Fibroblast of the aortic adventitia (primary cell): ENCODE measurements at places on chromosomes 11 and 22.

- DNase-seq, result no peak
Measured at GRCh38 chr22:48864748-48865147, 962.9 kb downstream of the BRD1 start.

DNA sequence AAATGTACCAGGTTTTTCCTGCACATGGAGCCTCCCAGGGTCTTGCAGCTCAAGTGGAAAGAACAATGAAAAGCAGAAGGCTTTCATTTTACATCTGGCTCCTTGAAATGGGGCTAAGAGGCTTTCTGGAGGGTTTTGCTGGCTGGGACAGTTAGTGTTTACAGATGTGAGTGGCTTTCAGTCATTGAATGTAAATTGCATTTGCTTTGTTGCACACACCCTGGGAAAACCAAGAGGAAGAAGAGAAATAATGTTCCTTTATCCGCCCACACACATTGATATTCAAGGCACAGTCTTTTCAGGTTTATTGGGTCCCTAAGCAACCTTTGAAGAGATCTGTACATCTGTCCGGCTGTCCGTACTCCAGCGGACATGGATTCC lies 144.5 kb downstream of the SPON1 start:
- no peak for DNase-seq

DNA sequence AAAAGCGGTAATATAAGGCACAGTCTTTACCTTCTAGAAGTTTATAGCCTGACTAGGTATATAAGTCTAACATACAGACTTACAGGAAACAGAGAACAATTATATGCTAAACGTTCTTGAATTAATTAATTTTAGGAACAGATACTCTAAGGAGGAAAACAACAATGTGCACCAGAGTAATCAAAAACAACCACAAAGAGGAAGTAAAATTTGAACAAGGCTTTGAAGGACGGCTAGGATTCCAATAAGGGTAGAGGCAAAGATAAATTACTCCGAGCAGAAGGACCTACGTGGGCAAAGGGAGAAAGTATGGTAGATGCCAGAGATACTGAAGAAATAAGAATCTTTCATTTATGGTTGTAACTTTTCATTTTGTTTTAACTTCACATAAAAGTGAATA lies 54.4 kb downstream of the ENTHD1 start:
- DNase-seq, result no peak

GRCh38 chr22:17366329-17366728 lies 2.9 kb upstream of the CECR2 start:
- DNase-seq, result no peak

- no peak for DNase-seq
Measured at GRCh38 chr11:70226967-70227366, 23.9 kb downstream of the FADD start.

- no peak for DNase-seq
Measured at GRCh38 chr11:85809191-85809590, 1.8 kb downstream of the SYTL2 start.

DNA sequence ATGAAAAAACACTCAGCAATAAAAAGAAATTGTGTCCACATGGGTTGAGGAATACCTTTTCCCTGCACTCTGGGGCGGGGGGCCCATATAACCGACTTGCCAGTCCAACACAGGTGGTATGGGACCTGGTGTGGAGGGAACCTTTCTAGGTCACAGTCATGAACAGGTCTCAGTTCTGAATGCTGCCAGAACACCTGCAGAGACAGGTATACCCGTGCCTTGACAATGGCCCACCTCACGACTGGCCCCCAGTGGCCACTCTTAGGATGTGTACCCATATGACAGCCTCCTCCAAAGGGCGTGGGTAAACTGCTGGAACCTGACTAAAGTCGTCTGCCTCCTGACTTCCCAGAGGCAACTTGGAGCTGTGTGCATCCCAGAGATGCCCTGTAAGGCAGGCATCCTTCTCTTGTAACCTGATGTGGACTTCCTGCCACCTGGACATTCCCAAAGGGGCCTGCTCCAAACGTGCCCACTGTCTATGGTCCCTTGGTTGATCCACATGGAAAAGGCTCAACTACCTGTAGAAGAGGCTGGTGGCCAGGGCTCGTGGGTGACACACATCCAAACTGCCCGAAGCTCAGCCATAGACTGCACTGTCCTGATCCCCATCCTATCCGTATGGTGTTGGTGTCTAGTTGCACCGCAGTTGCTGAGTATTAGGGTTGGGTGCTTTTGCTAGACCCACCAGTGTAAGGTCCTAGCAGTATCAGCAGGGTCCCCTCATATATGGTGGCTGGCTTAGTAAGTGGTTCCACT lies 859.3 kb downstream of the BRD1 start:
- DNase-seq, result no peak

DNA sequence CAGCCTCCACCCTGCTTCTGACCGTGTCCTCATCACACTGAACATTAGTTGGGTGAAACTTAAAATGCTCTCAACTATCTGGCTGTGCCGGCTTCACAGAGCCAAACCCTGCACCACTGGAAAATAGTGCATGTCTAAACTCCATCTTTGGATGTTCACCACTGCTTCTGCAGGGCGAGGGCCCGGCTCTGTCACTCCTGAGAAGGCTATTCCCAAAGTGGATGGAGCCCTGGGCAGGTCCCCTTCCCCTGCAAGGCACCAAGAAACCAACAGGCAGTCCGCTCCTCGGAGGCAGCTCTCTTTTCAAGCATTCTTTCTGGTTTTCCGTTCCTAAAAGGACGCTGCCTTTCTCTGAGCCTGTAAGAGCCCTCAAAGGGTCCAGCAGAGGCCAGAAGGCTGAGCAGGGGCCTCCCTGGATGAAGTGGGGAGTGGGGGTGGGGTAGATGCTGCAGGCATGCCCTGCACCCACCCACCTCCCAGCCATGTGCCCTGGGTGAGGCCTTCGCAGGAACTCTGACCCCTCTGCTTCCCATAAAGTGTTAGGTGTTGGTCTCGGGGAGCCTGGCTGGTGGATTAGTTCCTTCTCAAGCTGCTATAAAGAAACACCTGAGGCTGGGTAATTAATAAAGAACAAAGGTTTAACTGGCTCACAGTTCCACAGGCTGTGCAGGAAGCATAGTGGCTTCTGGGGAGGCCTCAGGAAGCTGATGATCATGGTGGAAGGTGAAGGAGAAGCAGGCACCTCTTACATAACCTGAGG lies 23.3 kb downstream of the LINC01488 start:
- no peak for DNase-seq

DNA sequence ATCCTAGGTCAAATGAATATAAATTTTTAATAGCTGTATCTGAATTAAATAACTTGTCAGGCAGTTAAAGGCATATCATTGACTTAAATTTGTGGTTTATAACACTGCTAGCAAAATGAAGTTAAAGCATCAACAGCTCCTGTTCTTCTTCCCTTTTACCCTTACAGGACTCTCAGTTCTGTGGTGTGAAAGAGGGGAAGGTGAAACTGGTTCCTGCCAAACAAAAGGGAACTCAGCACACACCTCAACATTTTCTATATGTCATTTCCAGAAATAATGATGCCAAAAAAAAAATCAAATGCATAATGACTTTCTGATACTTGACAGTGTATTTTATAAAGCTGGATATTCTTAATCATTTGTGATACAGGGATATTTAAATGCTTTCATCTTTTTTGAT lies 21.2 kb downstream of the ARL14EP start:
- no peak for DNase-seq

DNA sequence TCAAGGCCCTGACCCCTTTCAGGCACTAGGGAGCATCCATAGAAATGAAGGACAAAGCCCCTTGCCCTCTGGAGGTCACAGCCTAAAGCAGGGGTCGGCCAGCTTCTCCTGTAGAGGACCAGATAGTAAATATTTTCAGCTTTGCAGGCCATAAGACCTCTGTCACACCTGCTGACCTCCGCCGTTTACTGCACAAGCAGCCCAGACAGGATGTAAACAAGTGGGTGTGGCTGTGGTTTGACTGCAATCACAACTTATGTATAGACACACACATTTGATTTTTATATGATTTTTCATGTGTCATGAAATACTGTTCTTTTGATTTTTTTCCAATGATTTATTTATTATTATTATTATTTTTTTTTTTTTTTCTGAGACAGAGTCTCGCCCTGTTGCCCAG lies 34.3 kb downstream of the KIAA1671 start:
- no peak for DNase-seq

DNA sequence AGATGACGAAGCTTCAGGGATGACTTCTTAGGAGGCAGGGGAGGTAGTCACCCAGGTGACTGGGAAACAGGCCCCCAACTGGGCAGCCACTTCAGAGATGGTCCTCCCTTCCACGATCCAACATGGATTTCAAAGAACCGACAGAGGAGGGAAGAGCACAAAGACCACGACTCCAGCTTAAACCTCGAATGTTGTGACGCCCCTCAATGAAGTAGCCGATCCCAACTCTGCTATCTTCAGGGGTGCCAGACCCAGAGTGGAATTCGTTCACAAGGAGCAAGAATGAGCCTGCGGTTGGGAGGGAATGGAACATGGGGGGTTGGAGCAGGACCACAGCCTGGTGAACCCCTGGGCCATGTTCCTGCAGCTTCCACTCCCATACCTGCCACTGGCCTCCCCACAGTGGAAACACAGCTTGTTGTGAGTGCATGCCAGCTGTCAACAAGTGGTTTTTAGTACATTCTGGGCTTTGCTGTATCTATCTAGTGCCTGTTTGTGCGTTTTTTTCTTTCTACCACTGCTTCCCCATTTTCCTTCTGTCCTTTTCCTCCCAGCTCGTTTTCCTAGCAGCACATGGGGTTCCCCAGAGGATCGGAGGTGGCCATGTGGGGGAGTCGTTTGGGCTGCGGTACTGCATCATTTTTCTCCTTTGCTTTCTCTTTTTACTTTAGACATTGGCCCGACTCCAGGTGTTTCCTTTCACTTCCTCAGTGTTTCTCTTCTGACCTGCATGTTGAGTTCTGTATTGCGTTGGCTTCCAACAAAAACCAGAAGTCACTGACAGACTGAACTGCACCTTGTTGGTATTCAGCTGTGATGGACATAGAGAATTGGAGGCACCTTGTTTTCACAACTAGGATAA lies 65.8 kb downstream of the MORC2 start:
- DNase-seq, result no peak

DNA sequence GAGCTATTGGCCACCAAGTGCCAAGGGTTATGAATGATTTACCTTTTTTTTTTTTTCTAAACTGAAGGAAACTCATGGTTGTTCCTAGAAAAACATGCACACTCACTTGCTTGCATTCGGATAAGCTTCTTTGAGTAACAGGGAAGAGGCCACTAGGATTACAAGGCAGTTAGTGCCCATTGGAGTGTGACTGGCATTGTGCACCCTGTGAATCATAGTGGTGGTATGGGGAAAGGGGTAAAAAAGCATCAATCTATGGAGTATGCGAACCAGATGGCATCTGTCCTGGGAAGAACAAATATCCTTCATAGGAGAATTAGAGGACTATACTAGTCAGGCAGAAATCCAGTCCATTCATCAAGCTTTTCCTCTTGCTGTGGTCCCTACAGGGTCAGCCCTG lies 24.2 kb downstream of the CD44 start:
- no peak for DNase-seq

GRCh38 chr11:58923300-58923788 lies 15.9 kb upstream of the GLYATL1 start:
- peak; percentile 56 for DNase-seq

GRCh38 chr11:125315079-125315740 lies 150.7 kb downstream of the PKNOX2 start:
- DNase-seq, result peak; percentile 65

- DNase-seq, result no peak
Measured at GRCh38 chr22:32130464-32130863, 28.6 kb downstream of the C22orf42 start.

DNA sequence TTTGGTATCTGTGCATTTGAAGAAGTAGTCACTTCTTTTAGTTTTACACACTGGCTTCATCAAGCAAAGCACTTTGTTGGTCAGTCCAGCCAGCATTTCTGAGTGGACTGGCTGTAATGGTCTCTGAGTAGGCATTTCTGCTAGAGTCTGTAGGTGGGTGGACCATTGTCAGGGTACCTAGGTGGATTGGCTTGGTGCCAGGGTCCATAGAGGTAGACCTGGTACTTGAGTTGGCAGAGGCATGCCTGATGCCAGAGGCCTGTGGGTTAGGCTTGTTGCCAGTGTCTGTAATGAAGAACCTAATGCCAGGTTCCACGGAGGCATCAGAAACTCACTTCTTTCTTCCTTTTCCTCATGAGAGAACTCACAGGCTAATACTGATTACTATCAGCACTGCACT lies 157.9 kb upstream of the C11orf87 start:
- DNase-seq, result no peak

DNA sequence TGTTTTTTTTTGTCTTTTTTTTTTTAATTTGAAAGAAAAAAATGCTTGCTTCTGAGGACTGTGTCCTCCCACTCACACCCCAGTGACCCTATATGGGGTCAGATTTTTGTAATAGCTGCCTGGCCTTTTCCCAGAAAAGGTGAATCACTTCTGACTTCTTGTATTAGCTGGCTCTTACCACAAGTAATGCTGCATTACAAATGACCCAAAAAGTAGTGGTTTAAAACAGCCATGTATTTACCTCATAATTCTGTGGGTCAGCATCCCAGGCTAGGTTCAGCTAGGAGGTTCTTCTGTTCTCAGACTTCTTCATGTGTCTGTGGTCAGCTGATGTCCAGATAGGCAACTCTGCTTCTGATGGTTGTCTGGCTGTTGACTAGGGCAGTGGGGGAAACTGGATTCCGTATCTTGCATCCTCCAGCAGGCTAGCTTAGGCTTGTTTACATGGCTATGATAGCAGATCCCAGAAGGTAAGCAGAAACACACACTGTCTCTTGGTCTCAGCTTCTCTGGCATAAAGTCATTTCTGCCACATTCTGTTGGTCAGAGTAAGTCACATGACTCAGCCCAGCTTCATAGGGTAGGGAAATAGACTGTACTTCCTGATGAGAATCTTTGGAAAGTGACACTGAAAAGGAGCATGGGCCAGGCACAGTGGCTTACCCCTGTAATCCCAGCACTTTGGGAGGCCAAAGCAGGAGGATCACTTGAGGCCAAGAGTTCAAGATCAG lies 19.5 kb downstream of the LHFPL7 start:
- DNase-seq, result peak; percentile 36

- DNase-seq, result no peak
Measured at GRCh38 chr11:284105-285020, 4.6 kb upstream of the PGGHG start.

- DNase-seq, result no peak
Measured at GRCh38 chr11:1810761-1811160, 24.0 kb upstream of the SYT8 start.

GRCh38 chr11:13287681-13288080 lies 10.1 kb downstream of the BMAL1 start:
- DNase-seq, result no peak

DNA sequence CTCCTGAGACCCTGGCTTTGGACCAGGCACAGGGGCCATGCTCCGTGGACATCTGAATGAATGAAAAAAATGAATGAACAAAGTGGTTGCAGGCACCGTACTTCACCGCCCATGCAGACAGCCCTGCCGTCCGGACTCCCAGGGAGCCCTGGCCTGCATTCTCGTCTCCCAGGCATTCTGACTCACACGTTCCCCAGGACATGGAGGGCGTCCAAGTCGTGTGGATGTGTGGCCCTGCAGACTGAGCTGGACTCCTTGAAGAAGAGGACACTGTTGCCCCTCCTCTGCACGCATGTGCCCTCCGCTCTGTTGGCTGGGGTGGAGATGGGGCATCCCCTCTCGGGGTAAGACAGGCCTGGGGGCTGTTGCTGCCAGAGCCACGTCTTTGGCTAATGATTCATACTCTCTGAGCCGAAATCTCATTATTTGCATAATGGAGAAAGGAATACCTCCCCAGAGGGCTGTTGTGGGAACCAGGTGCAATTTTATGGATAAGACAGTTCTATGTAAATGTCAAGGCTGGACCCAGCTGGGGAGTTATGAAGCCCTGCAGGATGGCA lies 49.7 kb downstream of the RTL6 start:
- DNase-seq, result peak; percentile 96
